Dorsolateral prefrontal cortex (tissue), 122 donors: ENCODE measurements at places on chromosomes 7 and 10. TPM values are rescaled to one million over a fixed set of nuclear protein-coding genes. Genes with fewer than 3 reads are reported as not detected.

The RPEL1 gene
- total RNA-seq = not detected

The CNTNAP2 gene
- total RNA-seq = 247 TPM

The PCGF5 gene
- total RNA-seq = 73.2 TPM

The FERD3L gene
- 1.3 TPM for total RNA-seq

The BRAT1 gene
- 26.7 TPM for total RNA-seq

The CNNM1 gene
- total RNA-seq = 26.4 TPM

The AKR1C2 gene
- 6.8 TPM for total RNA-seq

DNA sequence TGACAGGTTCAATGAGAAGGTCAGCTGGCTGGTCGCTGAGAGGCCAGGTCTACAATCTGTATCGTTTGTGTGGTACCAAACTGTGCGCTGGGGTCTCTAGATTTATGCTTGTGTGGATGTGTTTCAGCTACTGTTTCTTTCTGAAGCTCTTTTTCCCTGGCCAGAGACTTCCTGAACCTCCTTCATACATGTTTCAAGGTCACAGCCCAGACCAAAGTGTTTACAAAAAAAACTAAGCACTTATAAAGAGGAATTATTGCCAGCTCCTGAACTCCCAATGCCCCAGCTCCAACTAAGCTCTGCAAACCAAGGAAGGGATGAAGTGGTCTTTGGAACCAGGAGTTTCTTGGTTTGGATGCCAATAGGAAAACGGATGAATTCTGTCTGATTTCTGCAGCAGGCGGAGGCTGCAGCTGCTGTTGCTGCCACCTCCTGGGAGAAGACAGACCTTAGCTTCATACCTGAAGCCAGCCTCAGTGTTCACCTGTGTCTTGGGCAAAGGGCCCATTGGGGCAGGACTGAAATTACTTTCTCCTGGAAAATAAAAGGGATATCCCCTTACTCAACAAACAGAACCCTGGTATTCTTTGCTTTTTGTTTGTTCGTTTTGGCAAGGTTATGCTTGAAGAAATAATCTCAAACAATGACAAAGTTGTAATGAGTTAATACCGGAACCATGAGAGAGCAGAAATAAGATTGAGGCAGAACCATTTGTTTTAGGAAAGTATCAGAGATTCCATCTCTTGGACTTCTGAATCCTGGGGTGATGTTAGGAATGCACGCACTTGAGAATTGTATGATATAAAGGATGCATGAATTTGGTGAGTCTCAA, 24.6 kb upstream of the MKLN1 start:
- DNase-seq = no peak

GRCh38 chr10:132063432-132063831, 2.3 kb upstream of the JAKMIP3 start:
- peak; percentile 70 for DNase-seq

DNA sequence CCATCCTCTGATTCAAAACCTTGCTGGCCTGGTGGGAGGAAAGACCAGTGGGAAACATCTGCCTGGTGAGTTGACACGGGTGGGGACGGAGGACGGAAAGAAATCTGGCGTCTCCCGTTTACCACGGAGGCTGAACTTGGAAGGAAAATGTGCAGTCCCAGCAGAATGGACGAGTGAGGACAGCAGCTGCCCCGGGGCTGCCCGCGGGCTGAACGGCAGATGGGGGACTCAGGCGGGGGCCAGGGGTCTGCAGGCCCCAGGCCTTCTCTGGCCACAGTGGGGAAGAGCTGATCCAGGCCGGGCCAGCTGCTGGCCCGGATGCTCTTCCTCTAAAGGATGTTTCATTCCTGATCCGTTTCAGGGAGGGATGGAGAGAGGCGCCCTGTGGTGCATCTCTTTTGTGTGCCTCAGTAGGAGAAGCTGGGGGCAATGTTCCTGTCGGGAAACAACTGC, 147.5 kb upstream of the CHST15 start:
- no peak for DNase-seq

GRCh38 chr7:12475362-12476063, 71.8 kb upstream of the VWDE start:
- no peak for DNase-seq

DNA sequence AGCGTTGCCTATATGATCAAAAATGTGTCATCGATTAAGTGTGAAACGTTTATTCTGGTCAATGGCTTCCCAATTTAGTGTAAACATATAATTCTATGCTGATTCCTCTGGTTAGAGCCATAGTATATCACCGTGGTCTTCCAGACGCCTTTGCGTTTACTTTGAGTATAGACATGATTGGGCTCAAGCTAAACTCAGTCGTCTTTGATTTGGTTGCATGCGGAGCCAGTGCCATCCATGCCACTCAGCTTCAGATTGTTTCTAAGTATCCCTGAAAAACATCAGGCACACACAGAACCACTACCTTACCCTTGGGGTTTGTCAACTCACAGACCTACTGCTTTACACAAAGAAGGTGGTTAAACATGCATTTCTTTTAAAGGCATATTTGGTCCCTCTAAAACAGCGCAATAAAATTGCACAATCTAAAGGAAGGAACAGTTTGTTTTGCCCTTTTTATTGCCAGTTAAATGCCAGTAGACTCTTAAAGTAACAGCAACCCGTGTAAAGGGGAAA, 273.6 kb upstream of the KLF6 start:
- DNase-seq = no peak

DNA sequence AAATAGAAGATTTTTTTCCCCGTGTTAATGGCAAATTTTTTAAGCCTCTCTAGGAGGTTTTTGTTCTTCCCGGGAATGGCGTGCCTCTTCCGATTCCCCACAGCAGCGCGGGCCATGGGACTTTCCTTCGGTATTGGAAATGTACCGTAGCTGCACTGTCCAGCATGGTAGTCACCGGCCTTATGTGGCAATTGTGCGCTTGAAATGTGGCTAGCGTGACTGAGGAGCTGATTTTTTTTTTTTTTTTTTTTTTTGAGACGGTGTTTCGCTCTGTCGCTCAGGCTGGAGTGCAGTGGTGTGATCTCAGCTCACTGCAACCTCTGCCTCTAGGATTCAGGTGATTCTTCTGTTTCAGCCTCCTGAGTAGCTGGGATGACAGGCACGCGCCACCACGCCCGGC, 938 bp upstream of the TCTN3 start:
- DNase-seq = no peak

- no peak for DNase-seq
Observed at GRCh38 chr10:53836638-53837037, 964.4 kb downstream of the PCDH15 start.

DNA sequence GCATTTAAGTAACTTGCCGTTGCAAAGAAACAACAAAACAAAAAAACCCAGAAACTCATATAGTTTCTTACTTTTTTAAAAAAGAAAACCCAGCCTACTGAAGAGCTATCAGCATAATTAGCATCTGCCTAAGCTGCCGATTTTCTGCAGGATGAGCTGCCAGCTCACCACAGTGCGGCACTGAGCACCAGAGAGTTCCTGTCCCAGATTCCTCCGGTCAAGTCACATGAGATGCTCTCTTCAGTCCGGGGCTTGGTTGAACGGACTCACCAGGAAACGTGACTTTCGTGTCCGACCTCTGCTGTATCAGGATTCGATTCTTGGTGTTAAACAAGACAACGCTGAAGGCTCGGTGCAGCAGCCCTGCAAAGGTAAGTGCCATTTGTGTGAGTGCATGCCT, 3.2 kb downstream of the IDI2 start:
- peak; percentile 73 for DNase-seq

DNA sequence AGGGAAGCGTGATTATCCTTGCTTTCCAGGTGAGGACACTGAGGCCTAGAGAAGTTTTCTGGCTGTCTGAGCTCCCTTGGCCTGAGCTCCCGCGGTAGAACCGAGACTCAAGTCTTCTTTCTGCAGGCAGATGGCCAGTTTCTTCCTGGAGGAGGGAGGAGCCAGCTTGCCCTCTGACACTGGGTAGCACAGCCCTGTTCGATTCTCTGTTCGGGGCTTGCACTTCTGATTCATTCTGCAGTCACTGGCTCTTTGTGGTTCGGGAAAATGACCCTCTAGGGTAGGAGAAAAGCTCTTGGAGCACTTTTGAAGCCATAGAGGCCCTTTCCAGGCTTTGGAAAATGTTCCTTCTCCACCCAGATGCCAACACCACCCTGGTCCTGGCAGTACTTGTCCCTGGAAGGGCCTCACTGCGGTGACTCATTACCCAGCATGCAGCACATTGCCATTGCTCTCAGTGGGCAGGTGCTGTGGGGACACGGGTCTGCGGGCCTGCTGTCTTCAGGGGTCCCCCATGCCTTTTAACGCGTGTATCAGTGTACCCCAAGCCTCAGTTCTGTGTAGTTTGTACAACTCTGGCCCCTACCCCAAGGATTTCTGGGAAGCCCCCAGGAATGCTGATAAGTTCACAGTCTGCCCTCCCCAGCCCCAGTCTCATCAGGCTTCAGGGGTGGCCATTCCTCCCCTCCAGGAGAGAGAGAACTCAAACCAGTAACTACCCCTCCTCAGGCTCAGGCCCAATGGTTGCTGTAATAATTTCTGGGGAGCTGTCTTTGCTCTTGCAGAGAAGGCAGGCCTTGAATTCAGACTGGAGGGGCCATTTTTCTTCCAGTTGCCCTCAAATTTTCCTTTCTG, 11.9 kb downstream of the CHST3 start:
- DNase-seq = no peak

DNA sequence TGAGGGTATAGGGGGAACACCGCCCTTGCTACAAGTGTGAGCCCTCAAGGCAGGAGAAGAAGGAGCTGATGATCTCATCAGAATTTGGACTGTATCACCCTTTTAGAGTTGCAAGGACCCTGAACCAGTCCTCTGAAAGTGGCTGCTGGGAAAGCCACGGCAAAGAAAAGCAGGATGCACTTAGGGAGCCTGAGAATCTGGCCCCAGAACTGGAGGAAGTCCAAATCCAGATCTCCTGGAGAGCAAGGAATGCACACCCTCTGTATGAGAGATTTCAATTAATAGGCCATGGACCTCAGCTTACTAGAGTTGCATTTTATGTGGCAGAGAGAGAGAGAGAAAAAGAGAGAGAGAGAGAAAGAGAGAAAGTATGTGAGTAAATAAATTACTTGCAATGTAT, 662.9 kb downstream of the CCSER2 start:
- DNase-seq = no peak

GRCh38 chr7:116087291-116087690, 56.7 kb upstream of the TFEC start:
- no peak for DNase-seq

GRCh38 chr10:86413046-86413728, 46.6 kb upstream of the GRID1 start:
- no peak for DNase-seq

DNA sequence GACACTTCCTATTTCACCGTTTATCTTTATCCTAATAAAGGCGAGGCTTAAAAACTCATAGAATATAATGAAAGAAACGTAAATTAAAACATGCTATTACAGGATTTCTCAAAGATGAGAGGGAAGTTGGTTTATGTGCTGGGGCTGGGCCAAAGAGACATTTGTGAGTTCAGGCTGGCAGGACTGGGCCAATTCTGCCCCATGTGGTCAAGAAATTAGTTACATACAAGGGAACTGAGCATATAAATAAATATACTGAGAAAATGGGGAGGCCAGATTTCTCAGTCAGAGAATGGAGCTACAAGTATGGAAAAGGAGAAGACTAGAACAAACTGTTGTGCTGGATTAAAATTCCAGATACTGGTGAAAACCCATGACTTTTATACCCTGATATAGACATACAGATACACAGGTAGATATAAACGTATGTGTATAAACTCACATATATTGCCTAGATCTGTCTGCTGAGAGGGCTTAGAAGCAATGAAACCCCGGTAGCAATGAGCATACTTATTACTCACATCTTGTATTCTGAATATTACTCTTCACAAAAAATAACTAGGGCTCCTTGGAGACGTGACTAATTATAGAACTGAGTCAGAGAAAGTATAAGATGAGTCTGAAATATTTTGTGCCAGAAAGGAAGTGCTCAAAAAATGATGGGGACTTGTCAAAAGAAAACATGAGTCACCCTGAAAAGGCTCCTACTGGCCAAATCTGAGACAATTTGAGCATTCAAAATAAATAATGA, 155.7 kb upstream of the FGFR2 start:
- DNase-seq = no peak

DNA sequence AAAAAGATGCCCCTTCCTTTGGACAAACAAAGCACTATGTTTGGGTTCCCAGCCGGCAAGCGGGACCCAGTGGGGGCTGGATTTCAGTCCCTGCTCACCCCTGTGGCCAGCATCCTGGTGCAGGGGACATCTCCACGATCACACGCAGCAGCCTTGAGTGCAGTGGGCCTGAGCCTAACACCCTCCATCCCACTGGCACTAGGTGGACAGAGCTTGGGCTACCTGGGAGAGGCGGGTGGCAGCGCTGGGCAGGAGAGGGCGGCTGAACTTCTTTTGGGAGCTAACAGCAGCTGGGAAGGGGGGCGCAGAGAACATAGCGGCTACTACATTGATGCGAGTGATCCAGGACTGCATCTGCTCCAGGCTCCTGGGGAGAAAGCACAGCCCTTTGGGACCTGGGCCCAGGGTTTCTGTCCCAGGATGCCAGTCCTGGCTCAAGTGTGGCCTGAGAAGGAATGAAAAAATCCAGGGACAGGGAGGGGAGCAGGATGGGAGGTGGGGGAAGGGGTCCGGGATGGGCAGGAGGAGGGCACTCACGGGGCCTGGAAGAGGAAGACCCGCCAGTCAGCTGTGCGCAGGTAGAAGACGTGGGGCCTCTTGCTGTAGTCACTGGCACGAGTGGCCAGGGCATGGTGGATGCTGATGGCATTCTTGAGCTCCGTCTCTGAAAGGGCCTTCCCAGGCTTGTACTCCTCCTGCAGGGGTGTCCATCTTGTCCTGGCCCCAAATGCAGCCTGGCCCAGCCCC, 9.0 kb downstream of the NFKB2 start:
- DNase-seq = no peak

DNA sequence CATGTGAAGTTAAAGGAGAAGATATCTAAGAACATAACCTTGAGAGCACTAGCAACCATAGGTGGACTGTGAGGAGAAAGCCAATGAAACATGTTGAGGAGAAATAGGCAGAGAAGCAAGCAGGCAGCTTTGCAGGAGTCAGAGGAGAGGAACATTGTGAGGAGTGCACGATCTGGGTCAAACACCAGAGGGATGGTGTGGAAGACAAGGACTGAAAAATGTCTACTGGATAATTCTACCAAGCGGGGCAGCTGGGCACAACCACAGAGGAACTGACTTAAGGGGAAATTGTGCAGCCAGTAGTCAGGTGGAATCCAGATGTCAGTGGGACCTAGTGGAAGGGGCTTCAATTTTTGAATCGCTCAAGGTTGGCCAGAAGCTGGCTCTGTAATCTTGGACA, 111.9 kb upstream of the LANCL2 start:
- no peak for DNase-seq

GRCh38 chr10:80161321-80162083, 29.0 kb downstream of the PLAC9 start:
- DNase-seq = no peak

GRCh38 chr7:33757563-33758165, 147.7 kb upstream of the BMPER start:
- DNase-seq = no peak

- DNase-seq = no peak
Observed at GRCh38 chr10:60388709-60389301, 870 bp downstream of the ANK3 start.

GRCh38 chr10:86105640-86106039, 261.0 kb downstream of the GRID1 start:
- no peak for DNase-seq

- DNase-seq = no peak
Observed at GRCh38 chr10:84341538-84341856, 13.1 kb downstream of the CCSER2 start.
